ENCODE measurements at places on chromosomes 7 and 10.

DNA sequence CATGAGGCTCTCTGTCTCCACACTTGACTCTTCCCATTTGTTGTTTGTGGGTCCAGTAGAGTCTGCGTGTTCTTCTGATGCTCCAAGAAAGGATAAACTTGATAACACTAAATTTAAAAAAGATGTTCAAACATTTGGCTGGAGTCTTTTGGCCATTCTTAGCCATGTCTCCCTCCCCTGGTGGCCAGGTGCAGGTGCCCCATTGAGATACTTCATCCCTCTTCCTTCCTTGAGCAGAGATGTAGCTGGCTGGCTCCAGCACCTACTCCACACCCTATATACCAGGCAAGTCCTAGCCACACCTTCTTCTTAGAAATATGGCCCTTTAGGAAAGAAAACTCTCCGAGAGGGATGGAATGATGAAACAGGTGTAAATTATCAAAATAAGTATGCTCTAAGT, 103.2 kb upstream of the GJD4 start:
- DNase-seq = no peak

DNA sequence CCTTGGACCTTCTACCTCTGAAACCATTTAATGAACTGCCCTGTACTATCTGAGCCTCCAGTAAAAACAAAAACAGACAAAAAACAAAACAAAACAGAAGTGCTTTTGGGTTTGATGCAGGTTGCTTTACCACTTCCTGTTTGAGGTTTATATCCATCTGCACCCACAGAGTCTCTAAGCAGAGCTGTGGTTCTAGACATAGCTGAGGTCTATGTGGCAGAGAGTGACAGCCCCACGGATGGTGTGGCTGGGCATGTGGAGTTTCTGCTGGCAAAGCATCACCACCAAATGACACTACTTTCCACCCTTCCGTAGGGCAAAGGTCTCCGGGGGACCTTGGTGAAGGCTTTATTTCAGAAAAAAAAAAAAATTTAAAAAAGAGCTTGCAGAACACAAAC, 754.2 kb downstream of the GRID1 start:
- DNase-seq = no peak

DNA sequence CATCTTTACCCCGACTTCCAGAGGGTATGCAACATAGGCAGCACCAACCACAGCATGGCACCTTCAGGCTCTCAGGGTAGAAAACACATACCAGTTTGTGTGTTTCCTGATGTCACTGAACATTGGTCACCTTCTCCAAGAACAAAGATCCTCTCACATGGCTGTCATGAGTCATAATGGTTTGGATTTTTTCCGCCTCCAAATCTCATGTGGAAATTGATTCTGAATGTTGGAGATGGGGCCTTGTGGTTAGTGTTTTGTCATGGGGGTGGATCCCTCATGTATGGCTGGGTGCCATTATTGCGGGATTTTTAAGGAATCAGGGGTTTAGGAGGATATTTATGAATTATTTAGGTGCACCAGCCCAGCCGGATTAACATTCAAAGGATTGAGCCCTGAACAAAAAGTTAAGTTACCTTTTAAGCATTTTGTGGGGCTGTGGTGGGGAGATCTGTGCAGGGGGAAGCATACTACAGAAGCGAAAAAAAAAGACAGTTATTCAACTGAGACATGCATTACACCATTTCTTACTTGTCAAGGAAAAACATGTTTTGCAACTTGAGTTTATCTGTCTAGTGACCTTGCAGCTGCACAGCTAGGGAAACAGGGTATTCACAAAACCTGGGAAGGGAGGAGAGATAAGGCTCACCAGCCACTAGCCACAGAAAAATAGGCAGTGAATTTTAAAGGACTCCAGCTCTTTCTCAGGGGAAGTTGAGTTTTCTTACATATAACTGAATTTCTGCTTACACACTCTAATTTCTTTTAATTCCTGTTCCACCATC, 774.1 kb upstream of the AUTS2 start:
- DNase-seq = no peak

DNA sequence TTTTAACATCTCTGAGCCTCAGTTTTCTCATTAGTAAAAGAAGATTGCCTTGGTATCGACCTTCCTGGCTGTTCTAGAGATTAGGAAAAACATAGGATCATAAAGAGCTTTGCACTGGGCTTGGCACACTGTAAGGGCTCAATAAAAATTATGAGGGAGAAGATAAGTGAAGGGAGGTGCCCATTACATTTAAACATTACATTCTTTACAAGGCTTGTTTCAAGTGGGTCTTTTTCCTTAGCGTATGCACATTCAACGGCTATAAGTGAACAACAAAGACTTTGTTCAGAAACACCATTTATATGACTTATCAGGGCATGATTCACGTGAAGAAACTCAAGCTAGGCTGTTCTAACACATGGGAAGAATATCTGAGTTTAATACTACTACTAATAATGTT, 351.9 kb upstream of the NPVF start:
- DNase-seq = no peak

GRCh38 chr10:127774766-127775559, 38.0 kb downstream of the FOXI2 start:
- DNase-seq = no peak

GRCh38 chr7:36809510-36809909, 85.2 kb upstream of the AOAH start:
- DNase-seq = no peak

GRCh38 chr10:23342213-23342884, 2.2 kb downstream of the C10orf67 start:
- DNase-seq = no peak

DNA sequence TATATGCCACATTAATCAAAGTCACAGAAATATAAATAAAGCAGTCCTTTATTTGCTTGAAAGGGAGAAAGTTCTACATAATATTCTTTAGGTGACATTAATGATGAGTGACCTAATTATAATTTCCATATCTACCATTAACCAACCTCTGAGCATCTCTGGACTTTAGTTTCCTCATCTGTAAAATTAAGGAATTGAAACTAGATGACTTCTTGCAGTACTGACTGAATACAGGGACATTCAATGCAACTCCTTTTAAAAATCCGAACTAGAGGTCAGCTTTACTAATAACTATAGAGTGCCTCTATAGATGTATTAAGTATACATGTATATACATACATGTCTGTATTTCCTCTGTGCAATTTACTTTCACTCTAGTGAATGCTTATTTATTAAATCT, 3.9 kb downstream of the FMC1 start:
- no peak for DNase-seq

- no peak for DNase-seq
These were observed 23.6 kb downstream of the SLC35B4 start for GRCh38 chr7:134293002-134293740.

DNA sequence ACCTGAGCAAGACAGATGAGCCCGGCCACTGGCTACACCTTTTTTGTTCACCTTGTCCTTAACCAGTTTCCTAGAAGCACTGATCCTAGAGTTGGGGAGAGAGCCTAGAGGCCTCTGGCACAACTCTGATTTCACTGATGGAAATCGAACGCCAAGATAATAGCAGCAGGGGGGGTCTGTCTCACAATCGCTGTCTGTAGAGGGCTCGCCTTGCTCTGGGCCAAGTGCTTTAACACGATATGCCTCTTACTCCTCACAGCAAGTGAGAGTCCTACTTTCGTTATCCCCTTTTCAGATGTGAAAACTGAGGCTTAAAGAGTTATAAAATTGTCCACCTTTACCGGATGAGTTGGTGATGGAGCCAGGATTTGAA, 472 bp downstream of the RASSF4 start:
- DNase-seq = no peak

- peak; percentile 13 for DNase-seq
These were observed 660 bp downstream of the ANKRD16 start for GRCh38 chr10:5888843-5889623.

GRCh38 chr10:97072851-97073665, 112.7 kb downstream of the SLIT1 start:
- DNase-seq = peak; percentile 7

DNA sequence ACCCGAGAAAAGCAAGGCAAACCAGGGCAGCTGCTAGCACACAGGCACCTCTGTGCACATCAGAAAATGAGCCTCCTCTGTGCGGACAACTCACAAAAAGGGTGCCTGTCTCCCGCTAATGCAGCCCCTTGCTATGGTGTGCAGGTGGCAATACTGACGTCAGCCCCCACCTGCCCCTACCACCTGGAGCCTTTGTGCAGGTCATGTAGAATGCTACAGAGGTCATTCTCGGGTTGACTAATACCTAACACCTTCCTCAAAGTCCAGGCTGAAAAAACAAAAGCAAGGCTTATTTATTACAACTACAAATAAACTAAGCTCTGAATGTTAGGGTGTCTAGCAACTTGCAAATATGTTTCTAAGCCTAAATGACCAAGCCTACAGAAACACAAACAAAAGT, 13.9 kb downstream of the PIP4K2A start:
- no peak for DNase-seq

DNA sequence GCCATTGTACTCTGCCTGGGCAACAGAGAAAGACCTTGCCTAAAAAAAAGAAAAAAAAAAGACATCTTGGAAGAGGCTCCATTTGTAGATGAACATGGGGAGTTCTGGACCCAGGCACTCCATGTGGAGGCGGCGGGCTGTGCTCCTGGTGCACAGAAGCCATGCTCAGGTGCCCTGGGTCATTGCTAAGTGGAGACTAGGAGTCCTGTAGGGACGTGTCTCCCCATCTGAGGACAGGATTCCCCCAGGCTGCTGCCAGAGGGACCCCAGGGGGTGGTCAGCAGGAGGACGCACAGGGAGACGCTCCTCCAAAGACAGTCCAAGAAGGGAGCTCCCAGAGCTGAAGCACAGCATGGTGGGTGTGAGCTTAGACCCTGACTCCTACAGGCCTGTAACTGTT, 34.3 kb downstream of the SBDS start:
- DNase-seq = no peak

GRCh38 chr7:46685051-46685450, 764.0 kb upstream of the IGFBP3 start:
- DNase-seq = no peak

- DNase-seq = no peak
These were observed 88.2 kb upstream of the DUSP5 start for GRCh38 chr10:110409488-110409887.

- DNase-seq = no peak
These were observed 163.1 kb downstream of the CCDC3 start for GRCh38 chr10:12838366-12838765.

DNA sequence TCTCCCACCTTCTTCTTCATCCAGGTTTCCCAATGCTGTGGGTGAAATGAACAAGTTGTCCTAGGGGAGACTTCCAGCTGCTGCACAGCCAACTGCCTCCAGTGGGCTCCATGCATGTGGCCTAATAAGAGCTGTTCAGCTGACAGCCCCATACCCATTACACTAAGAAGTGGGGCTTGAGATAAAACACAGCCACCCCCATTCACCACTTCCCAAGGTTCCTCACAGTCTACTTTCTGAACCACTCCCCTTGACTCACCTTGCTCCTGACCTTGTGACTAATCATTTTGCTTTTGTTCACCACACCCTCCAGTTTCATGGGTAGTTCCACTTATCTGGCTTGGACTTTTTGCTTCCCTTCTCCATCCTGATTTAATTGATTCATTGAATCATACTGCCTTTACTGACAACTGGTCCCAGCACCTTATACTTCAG, 119.3 kb downstream of the CABCOCO1 start:
- DNase-seq = no peak

DNA sequence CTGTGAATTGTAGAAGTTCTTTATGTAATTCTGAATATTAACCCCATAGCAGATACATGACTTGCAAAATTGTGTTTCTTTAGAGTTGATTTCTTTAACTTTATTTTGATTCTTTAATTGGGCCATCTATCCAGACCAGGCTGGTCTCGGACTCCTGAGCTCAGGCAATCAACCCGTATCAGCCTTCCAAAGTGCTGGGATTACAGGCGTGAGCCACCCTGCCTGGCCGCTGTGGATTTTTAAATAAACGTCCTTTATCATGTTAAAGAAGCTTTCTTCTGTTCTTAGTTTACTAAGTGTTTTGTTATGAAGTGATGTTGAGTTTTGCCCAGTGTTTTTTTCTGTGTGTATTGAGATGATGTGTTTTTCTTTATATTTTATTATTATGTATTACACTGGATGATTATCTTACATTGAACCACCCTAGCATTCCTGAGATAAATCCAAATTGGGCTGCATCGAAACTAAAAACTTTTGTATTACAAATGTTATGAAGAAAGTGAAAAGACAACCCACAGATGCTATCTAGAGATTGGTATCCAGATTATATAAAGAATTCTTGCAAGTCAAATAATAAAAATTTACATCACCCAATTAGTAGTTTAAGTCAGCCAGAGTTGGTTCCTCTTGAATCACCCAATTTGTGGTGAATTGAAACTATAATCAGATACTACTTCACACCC, 118.1 kb downstream of the TPST1 start:
- no peak for DNase-seq

DNA sequence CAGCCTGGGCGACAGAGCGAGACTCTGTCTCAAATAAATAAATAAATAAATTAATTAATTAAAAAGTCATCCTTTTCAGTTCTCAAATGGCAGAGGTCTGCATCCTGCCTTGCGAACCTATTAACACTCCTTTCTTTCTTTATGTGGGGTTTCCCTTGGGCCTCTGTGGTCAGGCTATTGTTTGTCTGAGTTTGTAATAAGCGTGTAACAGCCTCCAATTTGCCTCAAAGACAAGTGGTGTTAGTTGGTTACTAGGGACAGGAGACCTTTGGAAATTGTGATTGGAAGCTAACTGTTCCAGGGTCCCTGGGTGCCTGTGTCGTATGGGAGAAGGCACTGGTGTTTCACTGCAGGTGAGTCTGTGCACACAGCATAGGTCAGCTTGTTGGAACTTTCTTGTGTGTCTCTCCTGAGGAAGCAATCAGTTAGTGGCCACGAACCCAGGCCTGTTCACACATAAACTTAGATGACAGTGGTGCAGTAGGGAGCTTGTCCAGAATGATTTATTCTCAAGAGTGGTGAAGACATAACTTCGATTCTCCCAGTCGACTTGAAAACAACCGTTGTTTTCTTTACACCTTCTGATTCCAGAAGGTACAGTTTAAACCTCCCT, 33.5 kb downstream of the TCF7L2 start:
- DNase-seq = no peak

DNA sequence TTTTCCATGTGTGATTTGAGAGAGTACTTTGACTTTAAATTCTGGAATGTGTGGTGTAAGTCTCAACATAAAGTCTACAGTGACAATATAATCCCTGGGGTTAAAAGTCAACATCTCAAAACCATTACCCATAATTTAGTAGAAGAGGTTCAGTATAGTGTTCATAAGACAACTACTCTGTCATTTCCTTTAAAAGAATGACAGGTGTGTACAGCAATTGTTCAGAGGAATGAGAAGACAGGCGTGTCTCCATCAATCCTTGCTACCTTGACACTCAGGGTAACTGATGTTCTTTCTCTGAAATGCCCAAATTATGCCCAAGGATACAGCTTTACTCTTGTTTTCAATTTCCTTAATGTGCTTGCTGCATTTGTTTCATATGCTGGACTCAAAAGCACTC, 256.4 kb downstream of the DYNC1I1 start:
- no peak for DNase-seq

GRCh38 chr7:123485187-123485586, 49.2 kb downstream of the IQUB start:
- DNase-seq = peak; percentile 61

GRCh38 chr10:65194555-65194954, 1673.4 kb downstream of the REEP3 start:
- no peak for DNase-seq

Measured in NCI-H524 (cell line).